HuH-7.5 (cell line): ENCODE measurements at places on chromosomes 2 and 18.

DNA sequence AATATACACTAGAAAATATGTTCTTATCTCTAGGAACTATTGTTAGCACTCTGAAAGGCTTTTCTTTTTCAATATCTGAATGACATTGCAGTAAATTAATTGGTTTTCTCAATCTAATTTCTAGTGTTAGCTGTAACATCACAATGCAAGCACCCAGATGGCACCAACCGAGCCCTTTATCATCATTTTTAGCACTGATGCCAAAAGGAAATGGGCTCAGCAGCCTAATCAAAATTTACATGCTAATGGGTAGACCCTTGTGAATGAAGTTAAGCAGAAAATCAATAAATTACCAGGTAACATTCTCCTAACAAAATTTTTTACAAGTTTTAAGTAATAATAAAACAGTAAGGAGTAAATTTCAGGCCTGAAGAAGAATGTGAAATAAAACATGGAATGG lies 53.5 kb upstream of the PGAP1 start:
- DNase-seq: no peak

- no peak for DNase-seq
Measured at GRCh38 chr2:151326554-151326953, 30.8 kb upstream of the TNFAIP6 start.

DNA sequence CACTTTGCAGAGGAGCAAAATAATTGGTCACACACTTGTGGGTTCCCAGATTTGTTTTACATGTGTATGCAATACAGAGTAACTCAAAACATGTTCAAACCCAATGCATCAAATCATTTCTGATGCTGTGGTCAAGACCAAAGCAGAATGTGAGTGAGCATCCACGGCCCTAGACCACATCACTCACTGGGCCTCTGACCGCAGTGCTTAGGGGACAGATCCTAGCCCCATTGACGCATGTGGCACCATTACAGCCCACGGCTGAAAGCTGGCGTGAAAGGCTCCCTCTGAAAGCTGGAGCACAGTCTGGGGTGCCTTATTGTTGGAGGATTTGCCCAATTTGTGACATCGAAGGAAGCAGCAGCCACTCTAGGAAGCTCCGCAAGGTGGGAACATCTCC lies 498.8 kb upstream of the TCF4 start:
- no peak for DNase-seq

DNA sequence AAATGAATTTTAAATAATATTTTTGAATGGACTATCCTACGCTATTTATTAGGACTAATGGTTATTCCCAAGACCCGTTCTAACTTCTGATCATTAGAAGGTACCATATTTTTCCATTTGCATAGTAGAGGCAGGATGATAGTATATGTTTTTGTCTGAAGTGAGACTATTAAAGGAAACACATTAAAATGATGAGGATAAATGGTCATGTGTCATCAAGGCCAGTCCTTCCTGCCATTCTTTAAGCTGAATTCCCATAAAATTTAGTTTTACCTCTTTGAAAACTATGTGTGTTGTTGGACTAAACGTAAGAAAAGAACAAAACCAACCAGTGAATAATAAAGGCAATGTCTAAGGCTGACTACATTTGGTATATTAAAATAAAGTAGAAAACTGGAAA lies 121.8 kb downstream of the SLC8A1 start:
- no peak for DNase-seq

GRCh38 chr2:39519886-39520285 lies 82.8 kb upstream of the MAP4K3 start:
- DNase-seq: no peak
